ENCODE measurements at places on chromosomes 13 and 19.

GRCh38 chr13:49421391-49421790 is 22.5 kb downstream of the CAB39L start:
- DNase-seq, result peak; percentile 30

- DNase-seq, result peak; percentile 69
Measured at GRCh38 chr13:40518481-40518882, 148.0 kb downstream of the FOXO1 start.

DNA sequence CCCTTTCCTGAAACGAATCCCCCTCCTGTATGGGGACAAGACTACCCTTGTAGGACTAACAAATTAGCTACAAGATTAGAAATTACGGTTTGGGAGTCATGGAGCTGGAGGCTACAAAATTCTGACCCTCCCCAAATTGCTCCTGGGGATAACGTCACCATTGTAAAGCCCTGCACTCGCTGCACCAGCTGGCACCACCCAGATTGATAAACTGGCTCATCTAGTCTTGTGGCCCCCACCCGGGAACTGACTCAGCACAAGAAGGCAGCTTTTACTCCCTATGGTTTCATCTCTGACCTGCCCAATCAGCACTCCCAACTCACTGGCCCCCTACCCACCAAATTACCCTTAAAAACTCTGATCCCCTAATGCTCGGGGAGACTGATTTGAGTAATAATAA is 150.6 kb upstream of the TSC22D1 start:
- DNase-seq, result no peak

- DNase-seq, result no peak
Measured at GRCh38 chr13:76438050-76438449, 448.2 kb downstream of the KCTD12 start.

DNA sequence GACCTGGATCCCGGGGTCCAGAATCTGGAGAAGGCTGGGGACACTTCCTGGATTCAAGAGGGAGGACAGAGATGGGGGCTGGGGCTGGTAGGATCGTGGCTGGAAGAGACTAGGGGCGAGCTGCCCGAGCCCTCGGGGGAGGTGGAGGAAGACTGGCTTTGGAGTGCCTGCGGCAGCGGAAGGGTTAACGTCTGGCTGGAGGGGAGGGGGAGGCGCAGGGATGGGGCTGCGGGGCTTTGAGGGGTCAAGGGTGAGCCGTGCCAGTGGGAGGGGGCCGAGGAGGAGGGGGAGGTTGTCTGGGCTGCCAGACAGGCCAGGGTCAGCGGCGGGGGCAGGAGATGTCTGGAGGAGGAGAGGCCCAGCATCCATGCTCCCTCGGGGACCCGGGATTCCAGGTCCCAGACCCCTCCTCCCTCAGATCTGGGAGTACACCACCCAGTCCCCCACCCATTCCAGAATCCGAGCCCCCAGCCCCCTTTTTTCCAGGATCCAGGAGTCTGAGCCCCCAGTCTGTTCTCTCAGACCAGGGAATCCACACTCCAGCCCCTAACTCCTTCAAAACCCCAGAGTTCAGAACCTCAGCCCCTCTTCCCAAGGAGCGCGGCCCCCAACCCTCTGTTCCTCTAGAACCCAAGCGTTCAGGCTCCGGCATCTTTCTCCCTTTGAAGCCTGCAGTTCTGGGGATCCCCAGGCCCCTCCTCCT is 3.2 kb upstream of the SPACA6 start:
- DNase-seq, result no peak

DNA sequence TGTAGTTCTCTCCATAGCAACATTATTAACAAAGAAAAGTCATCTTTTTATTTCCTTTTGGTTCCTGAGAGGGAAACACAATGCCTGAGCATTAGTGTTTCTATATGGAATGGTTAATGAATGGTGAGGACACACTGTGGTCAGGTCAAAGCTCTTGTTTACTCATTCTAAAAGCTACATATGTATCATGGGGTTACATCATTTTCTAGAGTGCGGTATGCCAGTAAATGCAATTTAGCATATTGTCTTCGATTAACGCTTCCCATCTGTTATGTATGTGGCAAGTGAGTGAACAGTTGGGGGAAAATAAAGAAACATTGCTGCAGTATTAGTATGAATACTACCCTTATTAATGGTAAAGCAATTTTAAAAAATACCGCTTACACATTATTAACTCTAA is 1152.2 kb upstream of the SPRY2 start:
- DNase-seq, result no peak

GRCh38 chr19:32566246-32566830 is 14.7 kb upstream of the PDCD5 start:
- no peak for DNase-seq

DNA sequence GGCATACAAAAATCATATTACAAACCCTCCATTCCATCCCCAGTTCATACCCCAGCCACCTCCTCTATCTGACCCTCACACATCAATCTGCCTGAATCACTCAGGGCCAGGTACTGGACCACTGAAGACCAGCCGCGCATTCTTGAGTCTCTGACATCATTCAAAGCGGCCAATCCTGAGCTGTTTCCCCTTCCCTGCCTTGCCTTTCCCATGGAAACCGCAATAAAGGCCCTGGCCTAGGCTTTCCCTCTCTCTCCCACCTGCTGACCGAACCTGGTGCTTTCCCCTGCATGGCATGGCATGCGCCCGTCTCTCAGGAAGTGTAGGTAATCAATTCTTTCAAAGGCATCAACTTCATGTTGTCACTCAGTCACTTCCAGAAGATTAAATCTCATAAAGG is 17.7 kb upstream of the HIF3A start:
- DNase-seq, result no peak

GRCh38 chr19:17862711-17863519 is 3.2 kb downstream of the RPL18A start:
- no peak for DNase-seq

GRCh38 chr13:67493835-67494234 is 263.7 kb upstream of the PCDH9 start:
- no peak for DNase-seq

- DNase-seq, result peak; percentile 72
Measured at GRCh38 chr19:42529248-42529764, 1.0 kb upstream of the CEACAM1 start.

DNA sequence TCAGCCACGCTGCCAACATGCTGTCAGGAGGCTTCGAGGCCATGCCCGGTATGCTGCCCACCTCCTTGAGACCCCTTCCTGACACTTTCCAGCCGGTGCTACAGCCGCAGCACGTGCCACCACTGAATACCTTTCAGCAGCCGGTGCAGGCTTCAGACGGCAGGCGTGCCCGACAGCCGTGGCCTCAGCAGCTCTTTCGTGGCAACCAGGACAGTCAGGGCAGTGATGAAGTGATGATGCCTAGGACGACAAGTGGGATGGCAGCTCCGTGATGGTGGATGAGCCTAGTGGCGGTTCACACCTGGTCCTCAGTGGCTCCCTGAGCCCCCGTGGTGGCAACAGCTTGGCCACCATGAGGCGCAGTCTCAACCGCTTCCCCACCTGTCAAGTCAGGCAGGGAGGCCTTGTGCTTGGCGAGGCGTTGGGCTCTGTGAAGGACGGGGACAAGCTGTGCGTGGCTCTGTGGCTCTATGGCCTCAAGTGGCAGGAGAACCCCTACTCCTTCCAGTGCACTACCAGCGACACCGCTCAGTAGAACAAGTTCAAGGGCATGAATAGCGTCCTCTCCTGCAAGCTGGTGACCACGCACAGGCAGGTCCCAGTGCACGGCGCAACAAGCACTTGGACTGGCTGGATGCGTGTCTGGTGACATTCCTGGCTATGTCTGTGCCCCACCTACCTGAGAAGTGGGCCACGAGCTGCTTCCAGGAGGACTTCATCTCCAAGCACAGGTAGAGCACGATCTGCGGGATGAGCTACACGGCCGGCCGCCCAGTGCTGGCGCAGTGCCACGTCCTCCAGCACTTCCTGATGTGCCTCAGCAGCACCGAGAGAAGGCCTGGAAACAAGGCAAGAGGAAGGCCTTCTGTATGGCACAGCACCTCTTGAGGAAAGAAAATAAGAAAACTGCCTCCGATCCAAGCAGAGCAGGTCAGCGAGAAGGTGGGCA is 18.2 kb upstream of the ZNF14 start:
- DNase-seq, result no peak

DNA sequence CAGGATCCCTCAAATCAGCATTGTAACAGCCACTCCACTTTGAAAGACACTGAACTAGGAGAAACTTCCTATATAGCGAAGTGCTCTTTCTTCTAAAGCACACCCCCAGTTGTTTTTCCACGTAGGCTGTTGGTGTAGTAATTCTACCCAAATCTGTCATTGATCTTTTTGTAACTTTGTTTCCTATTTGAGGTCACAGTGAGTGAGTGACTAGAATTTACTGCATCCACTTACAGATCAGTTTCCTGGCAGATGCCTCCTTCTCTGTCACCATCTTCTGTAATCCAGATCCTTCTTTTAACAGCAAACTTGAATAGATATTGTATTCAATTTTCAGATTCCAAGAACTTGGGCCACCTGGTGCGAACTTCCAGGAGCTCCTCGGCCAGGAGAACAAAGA is 15.3 kb downstream of the ZAR1L start:
- DNase-seq, result no peak

GRCh38 chr19:13060233-13060963 is 42.3 kb downstream of the LYL1 start:
- no peak for DNase-seq

DNA sequence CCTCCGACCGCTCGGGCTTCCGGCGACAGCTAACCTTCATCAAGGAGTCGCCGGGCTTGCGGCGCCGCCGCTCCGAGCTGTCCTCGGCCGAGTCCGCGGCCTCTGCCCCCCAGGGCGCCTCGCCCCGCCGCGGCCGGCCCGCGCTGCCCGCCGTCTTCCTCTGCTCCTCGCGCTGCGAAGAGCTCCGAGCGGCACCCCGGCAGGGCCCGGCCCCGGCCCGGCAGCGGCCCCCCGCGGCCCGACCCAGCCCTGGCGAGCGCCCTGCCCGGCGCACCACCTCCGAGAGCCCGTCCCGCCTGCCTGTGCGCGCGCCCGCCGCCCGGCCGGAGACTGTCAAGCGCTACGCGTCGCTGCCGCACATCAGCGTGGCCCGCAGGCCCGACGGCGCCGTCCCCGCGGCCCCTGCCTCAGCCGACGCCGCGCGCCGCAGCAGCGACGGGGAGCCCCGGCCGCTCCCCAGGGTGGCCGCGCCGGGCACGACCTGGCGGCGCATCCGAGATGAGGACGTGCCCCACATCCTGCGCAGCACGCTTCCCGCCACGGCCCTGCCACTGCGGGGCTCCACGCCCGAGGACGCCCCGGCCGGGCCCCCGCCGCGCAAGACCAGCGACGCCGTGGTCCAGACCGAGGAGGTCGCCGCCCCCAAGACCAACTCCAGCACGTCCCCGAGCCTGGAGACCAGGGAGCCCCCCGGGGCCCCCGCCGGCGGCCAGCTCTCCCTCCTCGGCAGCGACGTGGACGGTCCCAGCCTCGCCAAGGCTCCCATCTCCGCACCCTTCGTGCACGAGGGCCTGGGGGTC is 9.6 kb downstream of the C19orf25 start:
- no peak for DNase-seq

DNA sequence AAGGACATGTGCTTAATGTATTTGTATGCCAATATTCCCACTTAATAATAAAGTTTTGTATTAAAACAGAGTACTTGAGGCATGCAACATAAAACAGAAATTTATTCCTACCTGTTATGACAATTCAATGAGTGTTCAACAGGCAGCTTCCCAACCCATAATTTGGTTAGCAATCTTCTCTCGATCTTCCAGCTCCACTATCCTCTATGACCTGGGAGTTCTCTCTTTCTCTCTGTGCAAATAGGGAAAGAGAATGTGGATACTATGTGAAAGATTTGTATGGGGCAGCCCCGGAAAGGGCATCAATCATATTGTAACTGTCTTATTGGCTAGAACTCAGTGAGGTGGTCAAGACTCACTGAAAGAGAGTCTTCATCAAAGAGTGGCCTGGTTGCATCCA is 644.9 kb upstream of the PCDH20 start:
- no peak for DNase-seq

DNA sequence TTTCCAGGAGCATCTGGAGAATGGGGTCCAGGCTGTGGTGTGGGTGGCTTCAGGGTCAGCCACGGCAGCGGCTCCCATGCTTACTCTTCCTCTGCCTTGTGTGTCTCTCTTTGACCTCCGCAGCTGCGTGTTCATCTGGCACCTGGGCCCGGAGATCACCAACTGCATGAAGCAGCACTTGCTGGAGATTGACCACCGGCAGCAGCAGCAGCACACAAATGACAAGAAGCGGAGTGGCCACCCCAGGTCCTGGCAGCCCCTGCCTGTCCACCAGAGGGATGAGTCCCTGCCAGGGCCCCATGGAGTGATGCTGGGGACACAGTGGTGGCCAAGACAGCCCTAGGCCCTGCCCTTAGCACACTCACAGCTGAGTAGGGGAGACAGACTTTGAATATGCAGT is 18.4 kb upstream of the OVOL3 start:
- no peak for DNase-seq

GRCh38 chr13:66565279-66565678 is 664.9 kb downstream of the PCDH9 start:
- DNase-seq, result no peak

- DNase-seq, result no peak
Measured at GRCh38 chr19:40444825-40445312, 734 bp upstream of the SERTAD3 start.

- DNase-seq, result no peak
Measured at GRCh38 chr13:39597838-39598237, 5.2 kb downstream of the LHFPL6 start.

- DNase-seq, result peak; percentile 46
Measured at GRCh38 chr19:45075301-45076028, 813 bp downstream of the ZNF296 start.

GRCh38 chr13:51637852-51638215 is 53.6 kb downstream of the WDFY2 start:
- no peak for DNase-seq

- DNase-seq, result no peak
Measured at GRCh38 chr19:19077103-19077502, 13.3 kb downstream of the SLC25A42 start.

DNA sequence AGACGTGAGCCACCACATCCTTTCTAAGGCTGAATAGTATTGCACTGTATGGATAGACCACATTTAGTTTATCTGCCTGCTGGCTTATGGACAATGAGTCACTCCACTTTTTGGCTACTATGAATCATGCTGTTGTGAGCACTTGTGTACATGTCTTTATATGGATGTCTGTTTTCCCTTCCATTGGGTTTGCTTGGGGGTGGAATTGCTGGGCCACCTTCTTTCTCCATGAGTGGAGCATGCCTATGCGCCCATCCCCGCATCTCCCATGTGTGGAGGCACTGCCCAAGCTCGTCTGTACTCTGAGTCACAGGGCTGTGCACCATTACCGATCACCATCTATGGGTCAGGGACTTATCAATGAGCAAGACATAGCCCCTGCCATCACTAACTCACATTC is 127.2 kb upstream of the GJB6 start:
- no peak for DNase-seq

- no peak for DNase-seq
Measured at GRCh38 chr13:37870489-37870845, 895 bp upstream of the TRPC4 start.

DNA sequence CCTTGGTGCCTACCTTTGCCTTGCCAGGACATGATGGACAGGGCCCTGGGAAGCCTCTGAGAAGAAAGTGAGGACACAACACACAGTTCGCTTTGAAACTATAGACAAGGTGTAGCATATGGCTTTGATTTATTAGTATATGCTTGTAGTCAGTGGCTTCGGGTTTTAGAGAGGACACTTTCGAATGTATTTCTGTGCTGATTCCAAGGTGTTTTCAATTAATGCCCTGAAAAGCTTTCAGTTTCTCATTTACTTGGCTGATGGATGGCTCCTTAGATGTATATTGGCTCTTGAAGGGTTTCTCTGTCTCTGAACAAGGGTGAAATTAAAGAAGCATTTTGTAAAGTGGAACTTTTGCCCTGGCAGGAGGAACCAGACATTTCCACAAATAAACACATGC is 106.9 kb downstream of the POSTN start:
- DNase-seq, result no peak

GRCh38 chr19:35135389-35135909 is 590 bp upstream of the LGI4 start:
- DNase-seq, result peak; percentile 80

- DNase-seq, result no peak
Measured at GRCh38 chr13:94859278-94859691, 146.9 kb upstream of the SOX21 start.

Data from stimulated activated naive CD8-positive, alpha-beta T cell treated with anti-CD3 and anti-CD28 coated beads, Interleukin-15, amount 100 ng/mL, for 72 hours (primary cell).